ENCODE measurements at places on chromosomes 5 and 9. TPM values are rescaled to one million over a fixed set of nuclear protein-coding genes. Genes with fewer than 3 reads are reported as not detected.

- no peak for DNase-seq
These were observed 1.3 kb upstream of the SLC44A1 start for GRCh38 chr9:105243015-105243686.

- no peak for DNase-seq
These were observed 236.3 kb downstream of the NSG2 start for GRCh38 chr5:174281855-174282254.

DNA sequence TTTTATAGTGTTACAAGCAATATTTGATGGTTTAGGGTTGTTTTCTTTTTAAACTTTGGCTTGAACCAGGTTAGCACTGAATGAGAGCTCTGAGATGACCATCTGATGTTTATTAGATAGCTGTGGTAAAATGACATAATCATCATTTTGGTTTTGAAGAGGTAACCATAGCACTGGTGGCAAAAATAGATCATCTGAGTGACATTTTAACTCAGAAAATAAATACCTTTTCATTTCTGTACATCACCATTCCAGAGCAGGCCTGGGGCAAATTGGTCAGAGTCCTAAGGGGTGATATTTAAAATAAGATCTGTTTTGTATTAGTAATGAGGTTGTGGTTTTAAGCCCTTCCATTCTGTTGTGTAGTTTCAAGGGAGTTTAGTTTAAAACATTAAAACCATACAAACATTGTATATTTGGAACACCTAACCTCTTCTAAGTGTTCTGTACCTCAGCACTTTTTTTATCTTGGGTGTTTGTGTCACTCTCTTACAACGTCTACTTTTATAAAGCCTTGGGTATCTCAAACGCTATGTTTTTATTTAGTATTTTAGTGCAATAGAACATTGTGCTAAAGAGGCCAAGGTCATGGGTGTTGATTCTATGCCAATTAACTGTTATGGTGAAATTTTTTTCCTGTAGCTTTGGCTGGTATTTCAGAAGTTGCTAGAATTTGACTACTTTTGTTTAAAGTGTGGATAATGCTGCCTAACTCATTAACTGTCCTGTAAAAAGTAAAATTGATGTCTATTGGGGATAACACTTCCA, 166.1 kb downstream of the CD180 start:
- no peak for DNase-seq

- no peak for DNase-seq
These were observed 114.3 kb upstream of the OTULINL start for GRCh38 chr5:14467251-14467650.

DNA sequence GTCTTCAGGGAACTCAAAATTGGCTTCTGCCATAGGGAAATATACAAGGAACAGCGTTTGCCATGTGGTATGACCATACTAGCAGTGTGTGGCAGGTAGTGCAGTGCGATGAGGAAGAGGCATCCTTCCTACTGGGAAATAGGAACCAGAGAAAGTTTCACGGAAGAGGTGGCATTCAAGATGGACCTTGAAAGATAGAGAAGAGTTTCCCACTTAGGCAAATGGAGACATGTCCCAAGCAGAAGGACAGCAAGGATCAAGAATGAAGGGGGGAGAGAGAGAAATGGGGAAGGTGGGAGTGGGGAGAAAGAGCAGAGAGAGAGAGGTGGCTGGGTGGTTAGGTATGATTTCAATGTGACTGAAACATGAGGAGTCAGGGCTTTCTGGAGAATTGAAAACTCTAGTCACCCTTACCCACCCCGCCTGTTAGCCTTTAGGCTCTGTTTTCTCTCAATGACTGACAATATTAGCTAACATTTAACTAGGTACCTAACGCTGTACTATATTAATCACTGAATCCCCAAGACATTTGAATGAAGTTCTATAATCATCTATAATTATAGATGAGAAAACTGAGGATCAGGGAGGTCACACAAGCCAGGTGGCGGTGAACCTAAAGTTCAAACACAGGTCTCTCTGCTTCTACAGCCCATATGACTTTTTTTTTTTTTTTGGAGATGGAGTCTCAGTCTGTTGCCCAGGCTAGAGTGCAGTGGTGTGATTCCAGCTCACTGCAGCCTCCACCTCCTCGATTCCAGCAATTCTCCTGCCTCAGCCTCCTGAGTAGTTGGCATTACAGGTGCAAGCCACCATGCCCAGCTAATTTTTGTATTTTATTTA, 171.3 kb downstream of the NR3C1 start:
- no peak for DNase-seq

DNA sequence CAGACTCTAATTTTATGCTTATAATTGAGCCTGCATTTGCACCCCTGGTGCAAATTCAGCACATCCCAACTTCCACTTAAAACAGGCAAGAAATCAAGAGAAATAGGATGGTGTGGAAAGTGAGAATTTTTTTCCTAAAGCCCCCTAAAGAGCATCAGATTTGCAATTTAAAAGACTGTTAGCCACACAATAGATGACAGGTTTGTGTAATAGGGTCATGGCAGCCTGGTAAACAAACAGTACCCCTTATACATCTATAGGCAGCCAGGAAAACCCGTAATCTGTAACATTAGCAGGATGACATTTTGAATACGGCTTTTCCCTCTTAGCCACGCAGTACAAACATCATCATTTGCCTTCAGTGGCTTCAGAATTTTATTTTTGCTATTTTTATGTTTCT, 17.2 kb downstream of the EBF1 start:
- no peak for DNase-seq

GRCh38 chr9:81629440-81629839, 59.9 kb downstream of the TLE1 start:
- DNase-seq = no peak

- no peak for DNase-seq
These were observed 138.7 kb downstream of the SNX18 start for GRCh38 chr5:54656261-54656728.

DNA sequence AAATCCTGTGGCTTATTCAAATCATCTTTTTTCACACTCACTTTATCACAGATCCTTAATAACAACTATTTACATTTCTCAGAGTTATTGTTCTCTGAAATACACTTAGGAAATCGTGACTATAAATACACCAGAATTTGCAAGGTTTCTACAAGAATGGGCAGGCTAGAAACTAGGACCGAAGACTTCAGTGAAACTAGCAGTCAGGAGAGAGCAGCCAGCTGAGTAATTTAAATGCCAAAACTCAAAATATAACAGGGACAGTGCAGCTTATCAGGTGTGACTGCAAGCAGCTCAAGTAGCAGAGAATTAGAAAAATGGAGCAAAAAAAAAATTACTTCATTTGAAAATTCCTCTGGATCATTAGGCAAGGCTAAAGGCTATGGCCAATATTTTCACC, 719.3 kb upstream of the ZNF608 start:
- no peak for DNase-seq

DNA sequence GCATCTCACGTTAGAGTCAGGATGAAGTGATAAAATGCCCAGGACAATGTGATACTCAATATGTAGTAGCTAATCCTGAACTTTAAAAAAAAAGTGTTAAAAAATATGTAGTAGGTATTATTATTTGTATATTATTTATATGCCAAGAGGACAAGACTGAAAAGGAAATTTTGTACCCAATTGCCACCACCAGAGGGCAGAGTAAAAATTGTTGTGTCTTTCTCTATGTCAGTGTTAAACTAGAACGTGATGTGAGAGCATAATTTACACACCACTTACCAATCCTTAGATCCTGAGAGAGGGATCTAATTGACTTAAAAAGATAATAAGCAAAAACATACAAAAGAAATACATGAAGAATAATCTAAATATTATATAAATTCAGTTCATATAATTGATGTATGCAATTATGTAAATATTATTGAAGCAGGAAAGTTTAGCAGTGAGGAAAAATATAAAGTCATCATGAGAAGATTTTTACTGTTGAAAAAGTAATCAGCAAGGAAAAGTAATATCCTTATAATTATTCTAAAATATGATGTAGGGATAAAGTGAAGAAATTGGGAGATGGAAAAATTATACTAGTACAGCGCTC, 288.9 kb downstream of the RAB3C start:
- DNase-seq = no peak

- DNase-seq = no peak
These were observed 140.8 kb upstream of the ADAMTSL1 start for GRCh38 chr9:18333157-18333556.

DNA sequence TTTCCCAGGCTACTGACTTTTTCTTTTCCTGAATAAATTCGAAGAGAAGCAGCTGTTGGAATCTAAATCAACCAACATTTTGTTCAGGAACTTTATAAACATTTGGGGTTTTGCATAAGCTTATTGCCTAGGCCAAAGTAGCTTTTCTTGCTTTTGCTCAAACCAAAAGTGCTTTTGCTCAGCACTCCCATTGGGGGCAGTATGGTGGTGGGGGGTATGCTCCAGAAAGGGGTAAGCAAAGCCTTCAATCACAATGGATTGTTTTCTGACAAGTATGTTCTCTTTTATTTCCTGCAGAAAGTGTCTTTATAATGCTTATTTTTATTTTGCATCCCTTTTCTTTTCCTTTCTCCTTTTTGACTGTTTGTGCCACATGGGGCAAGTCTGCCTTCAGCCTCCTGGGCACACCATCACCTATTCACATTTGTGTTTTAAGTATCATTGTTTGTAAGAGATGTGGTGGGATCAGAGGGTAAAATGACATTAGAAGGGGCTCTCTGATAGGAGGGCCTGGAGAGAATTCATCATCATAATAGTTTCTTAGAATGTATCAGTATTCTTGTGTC, 86.0 kb downstream of the PRDM6 start:
- DNase-seq = no peak

- no peak for DNase-seq
These were observed 330.2 kb upstream of the NREP start for GRCh38 chr5:112087222-112087621.

DNA sequence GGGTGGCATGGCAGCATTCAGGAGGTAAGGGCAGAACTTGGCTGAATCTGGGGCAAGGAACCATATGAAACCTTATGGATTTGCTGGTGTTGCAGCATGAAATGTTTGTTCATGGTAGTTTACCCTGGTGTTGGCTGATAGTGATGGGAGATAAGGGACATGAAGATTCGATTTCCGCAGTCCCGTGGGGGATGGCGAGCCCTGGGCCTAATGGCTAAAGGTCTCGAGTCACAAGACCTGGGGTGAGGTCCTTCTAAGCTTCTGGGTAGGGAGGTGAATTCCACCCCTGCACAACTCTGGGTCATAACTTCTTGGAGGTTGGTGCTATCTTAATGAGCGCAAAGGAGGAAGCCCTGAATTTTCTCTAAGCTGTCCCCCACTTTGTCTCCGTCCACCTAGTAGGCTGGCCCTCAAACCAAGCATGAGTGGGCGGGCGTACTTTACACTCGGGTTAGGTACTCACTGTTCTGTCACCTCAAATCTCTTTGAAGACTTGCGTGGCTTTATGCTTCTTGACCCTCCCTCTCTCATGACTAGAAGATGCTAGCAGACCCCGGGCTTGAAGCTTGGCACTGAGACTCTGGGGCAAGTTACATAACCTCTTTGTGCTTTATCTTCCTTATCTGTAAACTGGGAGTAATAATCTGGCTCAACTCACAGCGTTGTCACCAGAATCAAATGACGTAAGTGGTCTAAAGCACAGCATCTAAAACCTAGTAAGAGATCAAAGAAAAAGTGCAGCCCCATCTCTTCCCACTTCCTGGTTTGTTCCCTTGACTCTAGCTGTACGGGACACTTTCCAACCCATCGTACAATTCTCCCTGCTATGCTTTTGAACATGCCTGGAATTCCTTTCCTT, 72.5 kb downstream of the BASP1 start:
- DNase-seq = no peak

- DNase-seq = no peak
These were observed 14.2 kb downstream of the AP3B1 start for GRCh38 chr5:78280261-78280660.

GRCh38 chr5:38677636-38678035, 121.2 kb upstream of the LIFR start:
- no peak for DNase-seq

GRCh38 chr9:37732952-37733351, 20.7 kb upstream of the TRMT10B start:
- no peak for DNase-seq

DNA sequence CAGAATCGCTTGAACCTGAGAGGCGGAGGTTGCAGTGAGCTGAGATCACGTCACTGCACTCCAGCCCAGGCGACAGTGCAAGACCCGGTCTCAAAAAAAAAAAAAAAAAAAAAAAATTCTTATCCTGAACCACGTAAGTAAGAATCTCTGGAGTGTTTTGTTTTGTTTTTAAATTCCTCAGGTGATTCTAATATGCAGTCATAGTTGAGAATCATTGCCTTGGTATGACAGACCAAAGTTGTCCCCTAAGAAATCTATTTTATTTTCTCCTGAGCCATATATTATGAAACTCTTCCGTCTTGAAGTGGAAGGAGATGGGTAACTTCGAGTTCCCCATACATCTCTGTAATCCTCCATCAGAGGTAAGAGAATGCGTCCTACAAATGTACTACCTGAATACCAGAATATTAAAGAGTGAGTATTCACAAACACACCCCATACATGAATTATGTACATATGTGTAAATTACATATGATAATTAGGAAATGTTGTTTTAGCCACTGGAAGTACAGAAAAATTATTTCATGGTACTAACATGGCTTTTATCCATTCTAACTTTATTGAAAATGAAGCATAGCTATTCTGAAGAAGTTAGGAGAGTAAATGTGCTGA, 26.7 kb upstream of the SVEP1 start:
- DNase-seq = no peak

DNA sequence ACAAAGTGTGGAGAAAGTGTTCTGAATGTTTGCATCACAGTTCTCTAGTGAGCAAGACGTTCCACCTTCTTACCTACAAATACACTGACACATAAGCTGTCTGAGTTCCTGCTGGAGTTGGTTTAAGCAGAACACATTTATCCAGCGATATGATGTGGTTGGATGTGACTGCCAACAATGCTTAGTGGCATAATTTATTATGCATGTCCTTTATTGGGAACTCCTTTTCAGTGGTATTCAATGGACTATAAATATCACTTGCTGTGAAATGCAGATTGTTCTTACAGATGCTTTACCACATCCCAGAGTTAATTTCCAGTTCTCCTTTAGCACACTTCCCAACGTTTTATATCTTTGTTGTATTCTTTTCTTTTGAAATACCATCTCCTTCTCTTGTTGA, 222.2 kb downstream of the LURAP1L start:
- DNase-seq = no peak

The C9orf153 gene
- total RNA-seq = not detected

The GLRA1 gene
- not detected for total RNA-seq

The TERT gene
- not detected for total RNA-seq

The IGFBPL1 gene
- total RNA-seq = 1.3 TPM

The DEPDC1B gene
- total RNA-seq = not detected

The IL3 gene
- total RNA-seq = not detected

The C5orf52 gene
- not detected for total RNA-seq

The SLC4A9 gene
- total RNA-seq = not detected
